Hippocampal formation (tissue), 2 donors: ENCODE measurements at places on chromosomes 13 and 19.

DNA sequence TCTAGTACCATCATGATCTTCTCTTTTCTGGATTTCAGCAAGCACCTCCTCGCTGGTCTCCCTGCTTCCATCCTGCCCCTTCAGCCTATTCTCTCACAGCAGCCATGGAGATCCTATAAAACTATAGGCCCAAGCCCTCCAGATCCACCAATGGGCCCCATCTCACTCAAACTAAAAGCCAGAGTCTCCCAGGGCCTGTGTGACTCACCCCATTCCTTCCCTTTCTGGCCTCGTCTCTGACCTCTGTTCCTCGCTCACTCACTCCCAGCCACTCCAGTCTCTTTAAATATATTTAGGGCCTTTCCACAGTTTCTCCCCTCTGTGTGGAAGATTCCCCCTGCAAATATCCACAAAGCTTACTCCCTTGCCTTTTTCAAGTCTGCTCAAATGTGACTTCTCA is 89.7 kb downstream of the HSPH1 start:
- no peak for DNase-seq

- no peak for DNase-seq
These were observed 150.7 kb upstream of the WASF3 start for GRCh38 chr13:26406791-26407190.

GRCh38 chr19:1151917-1152587 is 22.0 kb downstream of the SBNO2 start:
- no peak for DNase-seq

- DNase-seq, result no peak
These were observed 26.5 kb upstream of the FOXO1 start for GRCh38 chr13:40692946-40693345.

- no peak for DNase-seq
These were observed 11.1 kb upstream of the NFIX start for GRCh38 chr19:12984143-12984627.

DNA sequence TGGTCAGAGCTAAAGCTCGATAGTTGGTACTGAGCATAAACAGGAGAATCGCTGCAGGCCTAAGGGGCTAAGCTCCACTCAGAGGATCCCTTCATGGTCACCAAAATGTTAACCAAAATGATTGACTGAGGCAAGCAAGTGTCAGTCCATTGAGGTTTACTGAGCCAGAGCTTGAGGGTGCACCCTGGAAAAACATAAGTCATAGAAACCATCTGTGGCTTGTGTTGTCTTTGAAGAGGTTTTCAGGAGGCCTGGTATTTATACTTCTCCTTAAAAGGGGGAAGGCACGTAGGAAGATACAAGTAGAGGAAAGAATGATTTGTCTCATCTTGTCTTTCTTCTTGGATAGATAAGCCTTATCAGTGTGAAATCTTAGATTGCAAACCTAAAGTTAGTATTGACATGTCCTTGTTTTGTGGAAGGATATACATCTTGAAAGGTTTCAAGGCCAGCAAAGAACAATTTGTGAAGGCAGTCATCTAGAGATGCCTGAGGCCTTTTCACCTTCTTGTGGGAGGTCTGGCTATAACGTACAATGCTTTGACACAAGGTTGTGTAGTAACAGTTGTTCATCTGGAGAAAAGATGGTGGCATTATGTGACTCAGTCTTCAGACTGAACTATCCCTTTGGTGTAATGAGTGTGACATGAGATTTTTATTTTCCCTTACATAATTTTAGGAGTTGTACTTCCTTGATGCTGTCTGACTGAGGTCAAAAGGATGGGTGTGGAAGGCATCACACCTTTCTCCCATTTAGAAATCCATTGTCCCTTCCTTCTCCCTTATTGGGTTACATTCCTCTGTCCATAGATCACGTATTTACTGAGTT is 14.7 kb upstream of the CEACAM6 start:
- DNase-seq, result no peak

- no peak for DNase-seq
These were observed 2.4 kb downstream of the DZIP1 start for GRCh38 chr13:95642028-95642621.

GRCh38 chr19:42242512-42243409 is at the start of gene GSK3A:
TSS of gene GSK3A (minus strand) at chr19:42242602. CDS start at chr19:42242465, 137 bp downstream.
- DNase-seq, result peak; percentile 100

- no peak for DNase-seq
These were observed 6.6 kb downstream of the C13orf46 start for GRCh38 chr13:113967206-113967720.

DNA sequence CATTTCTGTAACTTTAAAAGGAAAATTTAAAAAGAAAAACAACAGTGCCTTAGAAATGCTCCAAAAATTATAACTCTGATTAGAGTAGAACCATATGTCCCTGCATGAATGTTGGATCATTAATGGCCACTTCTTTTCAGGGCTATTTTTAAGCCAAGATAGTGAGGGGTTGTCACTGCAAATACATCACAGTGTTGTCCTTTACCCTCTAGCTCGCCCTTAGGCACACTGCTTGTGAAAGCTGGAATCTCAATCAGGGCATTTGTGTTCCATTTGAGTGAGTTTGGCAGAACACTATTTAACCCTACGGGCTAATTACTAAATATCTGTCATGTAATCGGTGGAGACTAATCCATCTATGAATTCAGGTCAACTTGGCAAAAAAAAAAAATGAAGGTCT is 212.2 kb downstream of the NHLRC3 start:
- no peak for DNase-seq

DNA sequence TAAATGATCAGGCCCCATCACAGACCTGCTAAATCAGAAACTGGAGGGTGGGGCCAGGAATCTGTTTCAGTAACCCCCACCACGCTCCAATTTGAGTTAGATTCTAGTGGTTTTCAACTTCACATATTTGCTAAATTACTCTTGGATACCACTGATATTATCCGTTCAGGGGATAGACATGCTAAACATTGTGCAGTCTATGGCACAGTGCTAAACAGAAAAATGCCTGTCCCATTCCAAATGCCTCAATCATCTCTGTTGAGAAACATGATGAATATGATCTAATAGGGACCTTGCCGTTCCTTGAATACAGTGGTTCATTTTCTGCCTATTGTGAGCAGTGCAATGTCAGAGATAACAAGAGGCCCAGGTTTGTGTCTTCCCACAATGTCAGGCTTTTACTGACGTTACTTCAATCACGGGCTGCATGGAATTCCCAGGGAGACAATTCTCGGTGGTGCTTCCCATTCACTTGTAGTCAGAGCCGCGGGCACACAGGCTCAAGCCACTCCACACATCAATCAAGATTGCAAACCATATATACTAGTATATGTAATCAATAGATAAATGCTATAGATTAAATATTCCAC is 52.7 kb downstream of the MYO16 start:
- DNase-seq, result no peak

DNA sequence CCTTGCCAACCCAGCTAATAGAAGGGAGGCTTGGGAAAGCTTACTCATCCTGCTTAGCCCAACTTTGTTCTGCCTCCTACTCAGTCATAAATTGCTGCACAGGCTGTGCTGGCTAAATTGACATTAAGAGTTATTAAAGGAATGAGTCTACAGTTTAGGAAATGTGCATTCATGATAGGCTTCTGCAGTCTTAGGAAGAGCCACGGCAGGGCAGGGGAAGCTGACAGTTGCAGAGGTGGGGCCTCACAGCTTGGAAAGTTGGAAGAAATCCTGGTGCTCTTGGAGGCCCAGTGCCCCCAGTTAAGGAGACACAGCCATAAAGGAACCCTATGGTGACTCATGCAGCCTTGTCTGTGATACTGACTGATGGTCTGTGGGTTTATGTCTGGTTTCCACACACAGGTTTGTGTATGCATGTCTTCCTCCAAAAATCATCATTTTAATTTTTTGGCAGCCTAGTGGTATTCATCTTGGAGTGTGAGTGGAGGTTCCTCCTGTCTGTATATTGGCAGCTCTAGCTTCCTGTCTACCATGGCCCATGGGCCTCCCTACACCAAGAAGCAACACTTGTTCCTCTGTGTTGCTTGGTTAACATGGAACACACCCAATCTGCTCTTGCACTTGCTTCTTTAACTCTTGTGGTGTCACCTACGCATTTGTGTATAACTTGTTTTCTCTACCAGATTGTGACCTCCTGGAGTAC is 135.0 kb upstream of the KL start:
- DNase-seq, result no peak

- DNase-seq, result no peak
These were observed 349.7 kb downstream of the LIG4 start for GRCh38 chr13:107865643-107866031.

DNA sequence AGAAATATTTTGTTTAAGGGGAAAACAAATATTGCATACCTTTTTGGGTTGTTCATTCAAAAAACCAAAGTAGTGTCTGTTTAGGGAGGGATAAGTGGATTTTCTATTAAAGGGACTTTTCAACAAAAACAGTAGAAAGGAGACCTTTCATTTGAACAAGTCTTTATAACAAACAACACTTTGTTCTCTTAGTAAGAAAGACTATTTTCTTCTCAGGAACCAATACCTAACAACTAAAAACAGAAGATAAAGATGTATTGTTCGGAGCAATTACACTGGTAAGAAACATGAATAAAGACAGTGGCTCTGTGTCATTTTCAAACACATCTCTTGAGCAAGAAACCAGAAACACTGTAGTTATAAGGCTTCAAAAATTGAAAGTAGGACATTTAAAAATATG is 1610.1 kb upstream of the PCDH20 start:
- DNase-seq, result no peak

GRCh38 chr19:4556597-4557127 is 2.8 kb downstream of the SEMA6B start:
- DNase-seq, result no peak

DNA sequence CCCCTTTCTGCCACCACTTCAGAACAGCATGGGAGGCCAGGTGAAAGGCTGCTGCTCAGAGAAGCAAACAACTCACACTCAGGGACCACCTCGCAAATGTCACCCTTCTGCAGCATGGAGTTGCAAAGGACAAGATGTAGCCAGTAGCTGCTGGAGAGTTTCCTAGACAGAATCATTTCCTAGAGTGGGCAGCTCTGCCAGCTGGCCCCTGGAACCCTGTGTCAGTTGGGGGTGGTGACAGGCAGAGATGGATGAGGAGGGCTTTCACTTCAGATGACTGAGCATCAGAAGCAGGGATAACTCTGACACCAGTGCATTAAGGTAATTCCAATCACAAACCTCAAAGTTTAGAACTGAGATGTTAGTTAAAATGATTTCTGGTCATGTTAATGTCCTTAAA is 34.4 kb upstream of the EPHX3 start:
- DNase-seq, result no peak

GRCh38 chr13:92842145-92842544 is 384.5 kb upstream of the GPC6 start:
- no peak for DNase-seq

GRCh38 chr13:43767341-43767931 is 19.3 kb downstream of the ENOX1 start:
- peak; percentile 28 for DNase-seq

- DNase-seq, result no peak
These were observed 40.2 kb downstream of the SMIM24 start for GRCh38 chr19:3440082-3440481.

GRCh38 chr19:574658-575526 is 2.5 kb downstream of the BSG start:
- no peak for DNase-seq

DNA sequence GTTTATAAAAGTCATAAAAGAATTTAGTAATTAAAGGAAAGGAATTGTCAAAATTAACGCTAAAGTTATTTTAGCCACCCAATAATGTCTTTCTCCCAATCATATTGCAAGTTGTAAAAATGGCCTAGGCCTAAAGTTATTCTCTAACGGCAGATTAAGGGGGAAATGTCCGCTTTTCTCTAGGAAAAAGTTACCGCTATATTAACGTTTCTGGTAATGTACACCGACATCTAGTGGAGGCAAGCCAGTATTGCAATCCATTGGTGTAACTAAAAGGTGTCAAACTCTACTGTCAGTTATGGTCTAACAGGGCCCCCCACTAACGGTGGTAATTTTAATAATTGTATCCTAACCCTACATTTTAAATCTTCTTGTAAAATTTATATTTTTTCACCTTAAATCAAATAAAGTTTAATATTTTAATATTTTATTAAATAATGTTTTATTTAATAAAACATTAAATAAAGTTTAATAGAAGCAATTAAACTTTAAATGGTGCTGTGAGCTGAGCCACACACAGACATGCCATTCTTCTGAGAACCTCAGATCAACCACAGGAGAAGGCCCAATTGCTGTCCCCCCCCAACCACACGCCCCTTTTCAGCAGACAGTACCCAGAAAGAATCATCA is 35.9 kb upstream of the ZSCAN5A start:
- DNase-seq, result no peak

DNA sequence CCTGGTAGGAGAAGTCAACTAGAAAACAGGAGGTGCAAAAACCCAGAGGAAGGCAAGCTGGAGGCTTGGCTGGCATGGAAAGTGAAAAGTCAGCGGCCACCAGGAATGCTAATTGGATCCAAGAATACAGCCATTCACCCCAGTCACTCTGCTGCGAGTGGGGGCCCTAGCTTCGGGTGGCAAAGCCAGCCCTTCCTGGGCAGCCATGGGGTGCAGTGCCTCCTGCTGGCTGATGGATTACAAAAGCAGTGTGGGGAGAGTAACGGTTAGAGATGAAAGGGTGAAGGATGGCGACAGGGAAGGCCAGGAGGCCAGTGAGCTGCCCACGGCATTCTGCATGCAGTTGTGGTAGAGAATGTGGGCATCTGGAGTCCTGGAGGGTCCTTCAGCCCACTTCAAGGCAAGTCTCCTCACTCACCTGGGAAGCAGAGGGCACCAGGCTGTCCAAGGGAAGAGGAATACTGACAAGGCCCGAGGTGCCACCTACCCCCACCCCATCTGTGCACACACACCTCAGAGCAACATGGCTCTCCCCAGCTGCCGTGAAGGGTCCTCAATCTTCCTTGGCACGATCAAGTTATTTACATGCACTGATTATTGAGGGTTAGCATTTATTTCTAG is 20.3 kb upstream of the EPHX3 start:
- peak; percentile 56 for DNase-seq

- no peak for DNase-seq
These were observed 122.3 kb upstream of the ZNF536 start for GRCh38 chr19:30249911-30250310.

DNA sequence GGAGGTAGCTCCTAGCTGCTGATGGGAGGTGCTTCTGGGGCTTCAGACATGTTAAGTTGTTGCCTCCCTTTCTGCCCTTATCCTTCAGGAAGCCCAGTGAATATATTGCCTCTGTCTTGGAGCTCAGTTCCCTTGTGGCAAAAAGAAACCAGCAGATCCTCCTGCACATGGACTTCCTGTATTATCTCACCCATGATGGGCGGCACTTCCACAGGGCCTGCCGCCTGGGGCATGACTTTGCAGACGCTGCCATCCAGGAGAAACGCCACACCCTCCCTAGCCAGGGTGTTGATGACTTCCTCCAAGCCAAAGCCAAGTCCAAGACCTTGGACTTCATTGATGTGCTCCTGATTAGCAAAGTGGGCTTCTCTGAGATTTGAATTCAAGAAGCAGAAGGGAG is 6.0 kb upstream of the CYP4F12 start:
- DNase-seq, result no peak

GRCh38 chr13:108496362-108497210 is 132.8 kb upstream of the MYO16 start:
- DNase-seq, result no peak

DNA sequence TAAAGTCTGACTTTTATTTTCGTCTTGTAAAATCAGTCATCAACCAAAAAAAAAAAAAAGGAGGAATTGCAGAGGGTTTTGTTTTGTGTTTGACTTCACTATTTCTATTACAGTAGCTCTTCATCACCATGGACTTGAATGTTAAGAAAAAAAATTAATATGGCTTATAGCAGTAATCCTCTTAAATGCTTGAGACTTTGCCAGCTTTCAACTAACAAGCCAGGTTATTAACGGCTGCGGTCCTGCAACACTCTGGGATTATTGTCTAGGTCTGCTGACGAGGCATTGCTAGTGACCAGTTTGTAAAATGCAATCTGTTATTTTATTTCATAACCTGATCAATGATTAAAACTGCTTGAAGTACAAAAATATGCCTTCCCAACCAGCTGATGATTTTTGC is 647.2 kb upstream of the KLHL1 start:
- DNase-seq, result no peak
